ENCODE measurements at places on chromosomes 1 and 21.

DNA sequence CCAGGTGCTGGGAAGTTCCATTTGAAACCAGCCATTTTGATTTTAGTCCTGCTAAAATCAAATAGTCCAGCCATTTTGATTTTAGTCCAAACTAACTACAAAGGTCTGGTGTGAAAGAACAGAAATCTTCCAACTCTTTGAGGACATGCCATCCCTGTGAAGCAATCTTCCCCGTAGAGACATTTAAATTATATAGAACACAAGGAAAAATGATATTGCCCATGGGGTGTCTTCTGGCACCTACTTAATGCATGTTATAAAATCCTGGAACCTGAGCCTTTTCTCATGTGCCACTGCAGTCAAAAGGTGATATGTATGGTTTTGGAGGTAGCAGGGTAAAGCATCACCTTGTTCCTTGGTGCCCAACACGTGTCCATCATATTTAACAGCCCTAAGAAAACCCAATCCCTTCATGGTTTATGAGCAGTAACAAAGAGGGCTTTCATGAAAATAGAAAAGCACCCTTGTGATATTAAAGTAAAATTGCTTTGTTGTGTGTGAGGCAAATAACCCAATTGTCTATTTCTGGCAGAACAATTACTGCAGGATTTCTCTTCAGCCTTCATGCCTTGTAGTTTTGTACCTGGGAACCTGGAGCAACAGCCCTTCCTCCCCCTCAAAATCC, 26.3 kb downstream of the ANGPTL7 start:
- no peak for DNase-seq

GRCh38 chr1:116769994-116770393, 15.8 kb downstream of the CD2 start:
- no peak for DNase-seq

- no peak for DNase-seq
These were observed 106.2 kb downstream of the MACF1 start for GRCh38 chr1:39310691-39311090.

GRCh38 chr1:66275083-66275482, 258.9 kb upstream of the SGIP1 start:
- DNase-seq, result no peak

DNA sequence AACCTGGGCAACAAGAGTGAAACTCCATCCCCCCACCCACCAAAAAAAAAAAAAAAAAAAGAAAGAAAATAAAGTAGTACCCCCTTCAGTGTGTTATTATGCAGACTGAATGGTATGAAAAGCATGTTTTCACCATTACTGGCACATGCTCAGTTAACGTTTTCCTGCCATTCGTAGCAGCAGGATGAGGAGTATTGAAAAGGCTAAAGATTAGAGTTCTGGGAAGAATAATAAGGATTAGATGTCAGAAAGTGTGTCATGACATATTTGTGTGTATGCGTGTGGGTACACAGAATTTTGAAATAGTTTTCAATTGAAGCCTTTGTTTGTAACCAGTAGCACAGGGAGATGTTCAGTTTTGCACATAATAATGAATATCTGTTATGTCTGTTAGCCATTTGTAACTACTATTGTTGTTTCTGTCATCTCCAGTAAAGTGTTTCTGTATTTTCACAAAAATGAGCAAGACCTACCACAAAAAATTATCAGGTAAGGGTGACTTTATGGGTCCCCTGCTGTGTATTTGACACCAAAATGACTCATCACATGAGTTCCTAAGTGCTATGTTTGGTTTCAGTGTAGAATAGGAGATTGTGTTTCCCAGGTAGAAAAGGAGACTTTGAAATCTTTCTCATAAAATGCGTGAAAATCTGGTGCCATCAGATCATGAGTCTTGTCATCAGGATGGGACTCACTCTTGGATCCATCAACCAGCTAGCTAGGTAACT, 358.9 kb downstream of the DISC1 start:
- DNase-seq, result no peak

DNA sequence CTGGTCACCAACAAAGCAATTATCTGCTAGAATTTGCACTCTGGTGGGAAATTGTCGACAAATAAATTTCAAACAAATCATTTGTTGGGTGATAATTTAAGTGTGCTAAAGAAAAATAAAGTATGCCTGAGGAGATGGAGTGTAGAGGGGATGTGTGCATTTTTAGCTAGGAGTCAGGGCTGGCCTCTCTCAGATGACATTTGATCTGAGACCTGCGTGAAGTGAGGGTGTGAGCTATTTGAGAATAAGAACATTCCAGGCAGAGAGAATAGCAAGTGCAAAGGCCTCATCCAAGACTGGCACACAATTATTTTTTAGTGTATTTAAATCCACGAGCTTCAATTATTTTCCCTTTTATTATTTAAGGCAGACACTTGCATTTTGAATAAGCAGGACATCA, 19.7 kb upstream of the S1PR1 start:
- no peak for DNase-seq

- DNase-seq, result no peak
These were observed 26.2 kb upstream of the NGF start for GRCh38 chr1:115364046-115364779.

GRCh38 chr1:3029481-3029961, 8.3 kb downstream of the ACTRT2 start:
- DNase-seq, result no peak

- DNase-seq, result no peak
These were observed 33.4 kb downstream of the SDC3 start for GRCh38 chr1:30875197-30875596.

DNA sequence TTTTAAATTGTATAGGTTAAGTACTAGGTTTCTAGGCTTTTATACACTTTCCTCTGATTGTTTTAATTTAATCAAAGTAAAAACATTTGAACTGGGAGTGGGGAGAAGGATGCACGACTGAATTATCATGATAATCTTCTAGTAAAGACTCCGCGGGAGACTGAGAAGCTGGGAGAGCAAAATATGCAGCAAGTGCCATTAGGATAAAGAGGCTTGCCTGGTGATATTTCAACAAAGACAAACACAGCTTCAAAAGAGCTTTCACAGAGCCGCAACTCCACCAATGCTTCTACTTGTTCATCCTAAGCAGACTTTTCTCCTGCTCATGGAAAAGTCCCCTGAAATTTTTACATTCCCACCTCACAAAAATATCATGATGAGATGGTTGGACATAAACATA, 239.0 kb upstream of the PTBP2 start:
- DNase-seq, result no peak

DNA sequence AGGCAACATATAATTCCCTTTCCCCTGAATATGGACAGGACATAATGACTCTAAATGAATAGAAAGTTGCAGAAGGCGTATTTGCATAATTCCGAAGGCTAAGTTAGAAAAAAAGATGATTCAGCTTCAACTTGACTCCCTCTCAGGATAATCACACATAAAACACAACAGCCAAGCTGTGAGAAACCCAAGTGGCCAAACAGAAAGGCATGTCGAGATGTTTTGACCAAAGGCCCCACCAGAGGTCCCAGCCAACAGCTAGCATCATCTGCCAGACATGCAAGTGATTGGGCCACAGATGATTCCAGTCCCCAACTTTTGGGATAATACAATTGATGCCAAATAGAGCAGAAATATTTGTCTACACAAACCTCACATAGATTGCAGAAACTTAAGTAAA, 444.9 kb downstream of the LTN1 start:
- no peak for DNase-seq

DNA sequence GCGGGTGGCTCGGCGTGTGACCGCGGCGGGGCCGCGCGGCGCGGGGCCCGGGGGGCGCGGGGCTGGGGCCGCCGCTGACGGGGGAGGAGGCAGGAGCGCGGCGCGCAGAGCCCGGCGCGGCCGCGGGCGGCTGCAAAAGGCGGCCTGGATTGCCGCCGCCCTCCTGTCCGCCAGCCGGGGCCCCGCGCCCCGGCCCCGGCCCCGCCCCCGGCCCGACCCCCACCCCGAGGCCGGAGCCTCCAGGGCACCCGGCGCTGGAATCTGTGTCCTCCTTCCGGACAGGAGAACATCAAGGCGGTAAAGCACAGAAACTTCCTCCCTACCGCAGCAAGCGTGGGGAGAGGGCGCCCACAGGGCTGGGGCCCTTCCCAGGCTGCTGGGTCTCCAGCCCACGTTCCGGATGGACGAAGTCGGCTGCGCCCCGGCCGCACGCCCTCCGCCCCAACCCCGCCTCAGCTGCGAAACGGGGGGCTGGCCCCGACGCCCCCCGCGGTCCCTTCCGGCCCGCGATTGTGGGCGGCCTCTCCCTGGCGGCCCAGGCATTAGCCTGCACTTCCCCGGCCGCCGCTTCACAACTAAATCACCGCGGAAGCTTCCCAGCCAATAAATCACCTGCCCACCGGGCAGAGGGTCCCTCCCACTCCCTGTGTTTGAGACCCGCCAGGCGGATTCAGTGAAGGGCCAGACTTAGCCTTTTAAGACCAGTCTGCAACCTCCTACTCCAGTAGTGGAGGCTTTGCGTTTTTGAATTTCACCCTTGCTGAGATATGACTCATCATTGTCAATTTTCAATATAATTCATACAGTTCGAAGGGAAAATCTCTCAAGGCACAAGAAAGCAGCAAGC, 106.0 kb downstream of the SLC45A1 start:
- DNase-seq, result peak; percentile 55

- no peak for DNase-seq
These were observed at the start of gene C1orf232 for GRCh38 chr1:26168410-26169197. C1orf232 (minus strand) TSS chr1:26168963; CDS start chr1:26168499, 464 bp downstream.

DNA sequence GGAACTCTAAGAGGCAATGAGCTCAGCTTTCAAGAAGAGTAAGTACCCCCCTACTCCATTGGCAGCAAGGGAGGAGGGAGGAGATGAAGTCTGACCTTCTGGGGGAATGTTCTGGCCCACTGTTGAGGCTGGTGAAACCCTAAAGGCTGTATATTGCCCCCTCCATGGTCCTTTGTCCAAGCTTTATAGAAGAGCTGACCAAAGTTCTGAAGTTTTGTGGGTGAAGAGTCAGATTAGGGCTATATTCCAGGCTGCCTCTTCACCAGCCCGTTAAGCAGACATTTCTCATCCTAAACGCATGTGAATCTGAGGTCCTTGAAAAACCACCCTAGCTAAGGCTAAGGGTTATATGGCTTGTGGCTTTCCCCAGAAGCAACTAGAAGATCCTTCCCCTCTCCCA, 1.4 kb downstream of the C1orf94 start:
- no peak for DNase-seq

- DNase-seq, result no peak
These were observed 68.9 kb downstream of the HUNK start for GRCh38 chr21:31941694-31942093.

DNA sequence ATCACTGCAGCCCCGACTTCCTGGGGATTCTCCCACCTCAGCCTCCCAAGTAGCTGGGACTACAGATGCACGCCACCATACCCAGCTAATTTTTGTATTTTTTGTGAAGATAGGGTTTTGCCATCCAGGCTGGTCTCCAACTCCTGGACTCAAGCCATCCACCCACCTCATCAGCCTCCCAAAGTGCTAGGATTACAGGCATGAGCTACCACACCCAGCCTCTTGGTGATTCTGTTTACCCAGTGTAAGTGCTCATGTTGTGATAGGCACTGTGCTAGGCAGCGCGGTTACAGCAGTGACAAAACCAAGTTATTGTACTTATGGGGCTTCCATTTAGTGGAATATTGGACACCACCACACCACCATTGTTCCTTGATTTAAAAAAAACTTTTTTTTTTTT, 9.7 kb upstream of the STX12 start:
- no peak for DNase-seq

- peak; percentile 93 for DNase-seq
These were observed 552 bp upstream of the GPR157 start for GRCh38 chr1:9129266-9130041.

DNA sequence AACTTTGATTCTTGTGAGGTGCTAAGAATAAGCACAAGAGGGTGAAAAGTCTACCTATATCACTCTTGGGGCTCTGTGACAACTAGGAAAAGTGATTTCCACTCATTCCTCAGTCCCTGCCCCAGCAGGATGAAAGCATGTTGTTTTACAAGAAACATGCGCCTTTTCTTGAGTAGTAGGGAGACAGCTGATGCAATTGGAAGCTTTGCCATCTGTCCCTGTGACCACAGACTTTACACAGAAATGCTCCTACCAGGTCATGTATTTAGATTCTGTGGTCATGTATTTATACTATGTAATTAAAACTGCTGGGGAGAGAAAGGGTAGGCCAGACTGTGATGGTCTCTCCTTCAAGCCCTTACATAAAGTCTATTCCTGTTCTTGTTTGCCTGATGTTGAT, 445.5 kb downstream of the PTPRC start:
- no peak for DNase-seq

DNA sequence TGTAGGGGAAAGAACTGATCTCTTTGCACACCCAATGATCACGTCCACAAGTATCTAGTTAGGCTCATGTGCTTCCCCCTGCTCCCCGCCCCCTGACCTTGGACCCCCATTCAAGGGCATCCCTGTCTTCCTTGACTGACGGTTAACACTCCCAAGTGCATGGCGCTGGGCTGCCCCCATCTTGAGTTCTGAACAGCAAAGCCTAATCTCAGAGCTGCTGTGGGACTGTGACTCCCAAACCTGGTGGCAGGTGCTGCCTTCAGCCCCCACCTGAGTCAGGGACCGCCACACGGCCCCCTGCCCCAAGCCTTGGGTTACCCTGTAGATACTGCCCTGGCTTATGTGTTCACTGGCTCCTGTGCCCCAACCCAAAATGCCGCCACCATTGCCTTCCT, 925 bp downstream of the TNNI1 start:
- no peak for DNase-seq

GRCh38 chr1:202116287-202116686, 6.4 kb upstream of the GPR37L1 start:
- no peak for DNase-seq

DNA sequence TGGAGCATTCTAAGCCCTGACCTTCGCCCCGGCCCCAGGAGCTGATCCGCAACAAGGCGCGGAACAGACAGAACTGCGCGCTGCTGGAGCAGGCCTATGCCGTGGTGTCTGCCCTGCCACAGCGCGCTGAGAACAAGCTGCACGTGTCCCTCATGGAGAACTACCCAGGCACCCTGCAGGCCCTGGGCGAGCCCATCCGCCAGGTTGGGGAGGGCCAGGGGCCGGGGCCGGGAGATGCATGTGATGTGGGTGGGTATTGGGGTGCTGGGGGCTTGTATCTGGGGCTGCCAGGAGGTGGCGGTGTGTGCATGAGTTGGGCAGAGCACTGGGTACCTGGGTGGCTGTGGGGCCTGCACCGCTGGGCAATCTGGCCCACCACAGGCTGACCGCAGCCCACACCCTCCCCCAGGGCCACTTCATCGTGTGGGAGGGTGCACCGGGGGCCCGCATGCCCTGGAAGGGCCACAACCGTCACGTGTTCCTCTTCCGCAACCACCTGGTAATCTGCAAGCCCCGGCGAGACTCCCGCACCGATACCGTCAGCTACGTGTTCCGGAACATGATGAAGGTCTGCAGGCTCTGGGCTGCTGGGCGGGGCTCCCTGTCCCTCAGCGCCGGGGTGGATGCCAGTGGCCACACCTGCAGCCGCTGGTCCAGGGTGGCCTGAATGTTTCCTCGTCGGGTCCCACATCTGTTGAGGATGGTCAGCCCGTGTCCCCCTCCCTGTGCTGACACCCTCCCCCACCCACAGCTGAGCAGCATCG, 65.8 kb downstream of the TRIM11 start:
- no peak for DNase-seq

DNA sequence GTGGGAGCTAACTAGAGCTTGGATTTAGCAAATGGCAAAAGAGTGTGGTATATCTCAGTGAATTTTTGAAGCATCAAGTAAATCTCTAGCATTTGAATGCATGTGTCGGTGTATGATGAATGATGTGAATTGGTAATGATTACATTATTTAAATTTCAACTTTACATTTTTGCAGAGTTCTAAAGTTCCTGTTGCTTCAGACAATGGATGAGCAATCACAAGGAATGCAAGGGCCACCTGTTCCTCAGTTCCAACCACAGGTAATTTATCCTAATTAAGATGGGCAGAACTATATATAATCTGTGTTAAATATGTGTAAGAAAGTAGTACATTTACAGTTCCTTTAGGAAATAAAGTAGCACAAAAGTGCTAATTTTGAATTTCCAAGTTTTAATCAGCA, 75.6 kb downstream of the NEK7 start:
- no peak for DNase-seq
